ENCODE measurements at places on chromosomes 7 and 10.

DNA sequence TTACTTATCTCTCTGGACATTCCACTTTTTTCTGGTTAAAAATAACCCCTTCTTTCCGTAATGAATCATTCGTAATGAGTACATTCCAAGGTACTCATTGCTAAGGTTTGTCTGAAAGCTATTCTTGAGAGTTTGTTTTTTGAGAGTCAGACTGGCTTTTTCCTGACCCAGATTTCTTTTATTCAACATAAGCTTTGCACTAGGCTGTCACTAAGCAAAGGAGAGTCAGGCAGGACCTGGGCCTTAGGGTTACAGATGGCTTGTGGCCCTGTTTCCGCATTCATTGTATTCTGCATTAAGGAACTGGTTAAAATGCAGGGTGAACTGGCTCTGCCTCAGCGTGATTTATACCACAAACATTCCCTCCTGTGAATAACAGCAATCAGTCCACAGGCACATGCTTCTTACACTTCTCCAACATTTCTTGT is 84.1 kb downstream of the POM121L12 start:
- DNase-seq = peak; percentile 39

DNA sequence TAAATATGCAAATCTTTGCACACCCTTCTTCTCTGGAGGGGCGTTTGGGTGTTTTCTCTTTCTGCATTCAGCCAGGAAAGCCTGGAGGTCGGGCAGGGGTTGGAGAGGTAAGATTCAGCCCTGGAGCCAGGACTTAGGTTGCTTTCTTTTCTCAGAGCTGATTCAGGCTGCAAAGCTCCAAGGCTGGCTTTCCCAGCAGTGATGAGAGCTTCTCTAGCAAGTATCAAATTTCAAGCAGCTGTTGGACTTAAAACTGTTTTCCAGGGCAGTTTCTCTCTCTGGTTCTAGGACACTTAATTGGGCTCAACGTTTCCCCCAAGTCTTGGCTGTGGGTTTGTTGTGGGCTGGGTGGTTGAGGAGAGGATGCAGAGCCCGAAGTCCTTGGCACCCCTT is 608 bp downstream of the AKR1B10 start:
- DNase-seq = peak; percentile 55

- no peak for DNase-seq
These were observed 6.2 kb downstream of the FOXI2 start for GRCh38 chr10:127743205-127743604.

GRCh38 chr10:107496594-107496993 is 332.1 kb upstream of the SORCS1 start:
- DNase-seq = no peak

DNA sequence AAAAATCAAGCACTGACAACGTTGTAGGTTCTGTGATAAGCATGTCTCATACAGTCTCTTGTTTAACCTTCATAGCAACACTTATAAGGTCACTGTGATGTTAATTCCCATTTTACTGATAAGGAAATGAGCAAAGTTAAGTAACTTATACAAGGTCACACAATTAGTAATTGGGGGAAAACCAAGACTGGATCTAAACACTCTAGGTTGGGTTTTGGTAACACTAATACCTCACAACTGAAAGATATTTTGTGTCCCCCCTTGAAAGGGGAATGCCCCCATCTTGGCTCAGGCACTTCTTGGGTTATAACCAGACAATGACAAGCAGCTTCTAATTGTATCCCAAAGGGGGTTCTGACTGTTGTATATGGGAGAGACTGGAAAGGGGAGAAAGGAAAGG is 36.0 kb upstream of the ABCB4 start:
- DNase-seq = no peak

DNA sequence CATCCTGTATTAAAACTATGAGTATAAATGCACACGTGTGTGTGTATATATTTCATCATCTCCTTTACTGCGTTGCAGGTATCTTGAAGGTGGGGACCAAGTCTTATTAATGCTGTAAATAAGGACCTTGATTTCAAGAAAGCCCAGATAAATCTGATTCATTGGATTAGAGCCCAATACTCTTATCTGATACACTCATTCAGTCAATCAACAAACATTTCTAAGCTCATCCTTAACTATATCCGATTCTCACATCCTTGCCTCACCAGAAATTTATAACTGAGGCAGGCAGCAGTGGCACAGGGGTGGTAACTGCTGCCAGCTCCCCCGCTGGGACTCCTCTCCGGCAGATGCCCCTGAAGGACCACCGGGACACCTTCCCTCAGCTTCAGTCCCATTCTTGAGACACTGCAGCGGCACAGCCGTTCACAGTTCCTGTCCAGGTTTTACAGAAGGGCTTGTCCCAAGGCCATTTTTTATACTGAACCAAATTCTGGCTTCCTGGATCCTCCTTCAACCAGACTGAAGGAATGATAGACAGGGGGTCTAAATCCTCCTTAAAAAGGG is 54.0 kb downstream of the BRI3 start:
- DNase-seq = no peak

- DNase-seq = no peak
These were observed 194.4 kb downstream of the PLXNA4 start for GRCh38 chr7:132381742-132382472.

- no peak for DNase-seq
These were observed 370.2 kb downstream of the NRG3 start for GRCh38 chr10:82245157-82245556.

DNA sequence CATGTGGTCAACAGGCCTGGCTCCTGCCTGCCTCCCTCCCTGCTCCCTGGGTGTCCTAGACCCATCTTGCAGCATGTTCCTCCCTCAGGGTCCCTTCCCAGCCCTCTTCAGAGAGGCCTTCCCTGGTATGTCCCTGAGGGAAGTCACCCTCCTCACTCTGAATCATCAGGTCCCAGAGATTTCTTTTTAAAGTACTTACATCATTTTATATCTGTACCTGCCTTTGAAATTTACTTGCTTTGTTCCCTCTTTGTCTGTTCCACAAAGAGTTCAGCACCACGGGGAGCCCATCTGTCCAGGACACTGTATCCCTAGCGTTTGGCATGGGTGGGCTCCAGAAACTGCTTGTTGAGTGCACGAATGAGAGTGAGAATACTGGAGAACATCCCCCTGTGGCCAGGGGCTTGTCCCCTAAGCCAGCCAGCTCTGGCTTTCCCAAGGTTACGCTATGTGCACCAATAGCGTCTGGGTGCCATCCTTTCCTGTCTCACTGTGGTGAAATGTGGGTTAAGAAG is 50.6 kb upstream of the IGFBP3 start:
- DNase-seq = no peak

DNA sequence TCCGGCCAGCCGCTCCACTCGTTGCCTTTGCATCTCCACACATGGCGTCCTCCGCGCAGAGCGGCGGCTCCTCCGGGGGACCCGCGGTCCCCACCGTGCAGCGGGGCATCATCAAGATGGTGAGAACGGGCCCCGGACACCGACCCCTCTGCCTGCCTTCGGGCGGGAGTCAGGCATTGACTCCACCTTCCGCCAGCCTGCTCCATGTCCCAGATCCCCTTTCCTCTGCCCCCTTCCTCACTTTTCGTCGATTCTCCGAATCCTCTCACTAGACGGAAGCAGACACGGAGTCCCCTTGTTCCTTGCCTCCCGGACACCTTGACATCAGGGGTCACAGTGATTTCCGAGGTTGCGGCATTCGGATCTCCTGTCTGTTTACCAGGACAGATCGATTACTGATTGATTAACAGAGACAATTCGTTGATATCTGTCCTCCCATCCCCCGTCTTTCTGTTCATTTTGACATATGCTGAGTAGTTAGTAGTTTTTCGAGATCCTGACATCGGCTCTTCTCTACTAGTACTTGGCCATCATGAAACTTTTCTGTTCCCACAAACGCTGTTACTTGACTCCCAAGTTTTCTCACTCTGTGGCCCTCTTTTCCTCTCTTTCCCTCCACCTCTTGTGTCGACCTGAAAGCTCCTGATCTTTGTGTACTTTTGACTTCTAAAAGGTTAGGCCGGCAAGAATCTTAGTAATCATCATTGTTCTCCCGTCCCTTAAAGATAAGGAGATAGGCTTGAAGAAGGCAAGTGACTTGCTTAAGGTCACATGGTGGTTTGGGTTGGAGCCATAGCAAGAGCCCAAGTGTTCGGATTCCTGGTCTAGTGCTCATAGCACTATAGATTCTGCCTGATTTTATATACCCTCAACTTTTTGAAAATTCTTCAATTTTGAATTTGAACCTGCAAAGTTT is 597 bp downstream of the SND1 start:
- DNase-seq = no peak

DNA sequence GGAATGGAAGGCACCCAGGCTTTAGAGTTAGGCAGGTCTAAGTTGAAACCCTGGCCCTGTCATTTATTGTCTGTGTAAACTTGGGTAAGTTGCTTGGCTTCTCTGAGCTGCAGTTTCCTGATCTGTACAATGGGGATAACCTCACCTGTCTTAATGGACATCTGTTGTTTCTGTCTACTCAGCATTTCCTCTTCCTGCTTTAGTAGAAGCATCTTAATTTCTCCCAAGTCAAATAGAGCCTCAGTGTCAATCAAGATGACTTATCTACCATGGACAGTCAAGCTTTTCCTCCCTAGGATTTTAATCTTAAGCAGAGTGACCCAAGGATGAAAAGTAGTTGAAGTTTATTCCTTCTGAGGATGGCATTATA is 119.7 kb downstream of the FZD1 start:
- DNase-seq = no peak

- DNase-seq = no peak
These were observed 30.6 kb downstream of the FAM237B start for GRCh38 chr7:90290244-90291113.
